Fibroblast of villous mesenchyme (primary cell): ENCODE measurements at places on chromosomes 6 and 20. TPM values are rescaled to one million over a fixed set of nuclear protein-coding genes. Genes with fewer than 3 reads are reported as not detected.

DNA sequence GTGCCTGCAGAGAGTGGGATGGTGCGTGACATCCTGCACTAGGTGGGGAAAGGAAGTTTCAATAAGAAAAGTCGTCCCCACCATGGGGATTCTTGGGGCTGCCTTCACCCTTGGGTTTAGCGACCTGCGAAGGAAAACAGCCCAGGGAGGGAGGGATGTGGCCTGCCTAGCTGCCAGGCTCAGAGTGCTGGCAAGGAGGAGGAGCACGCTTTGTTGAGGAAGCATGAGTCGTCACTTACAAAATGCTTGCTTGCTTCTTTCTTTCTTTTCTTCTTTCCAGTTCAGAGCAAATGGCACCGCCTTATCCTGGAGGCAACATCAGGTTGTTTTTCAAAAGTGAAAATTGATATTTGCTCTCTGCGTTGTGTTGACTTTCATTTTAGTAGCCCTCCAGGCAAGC is 123.2 kb downstream of the TFAP2C start:
- no peak for DNase-seq

DNA sequence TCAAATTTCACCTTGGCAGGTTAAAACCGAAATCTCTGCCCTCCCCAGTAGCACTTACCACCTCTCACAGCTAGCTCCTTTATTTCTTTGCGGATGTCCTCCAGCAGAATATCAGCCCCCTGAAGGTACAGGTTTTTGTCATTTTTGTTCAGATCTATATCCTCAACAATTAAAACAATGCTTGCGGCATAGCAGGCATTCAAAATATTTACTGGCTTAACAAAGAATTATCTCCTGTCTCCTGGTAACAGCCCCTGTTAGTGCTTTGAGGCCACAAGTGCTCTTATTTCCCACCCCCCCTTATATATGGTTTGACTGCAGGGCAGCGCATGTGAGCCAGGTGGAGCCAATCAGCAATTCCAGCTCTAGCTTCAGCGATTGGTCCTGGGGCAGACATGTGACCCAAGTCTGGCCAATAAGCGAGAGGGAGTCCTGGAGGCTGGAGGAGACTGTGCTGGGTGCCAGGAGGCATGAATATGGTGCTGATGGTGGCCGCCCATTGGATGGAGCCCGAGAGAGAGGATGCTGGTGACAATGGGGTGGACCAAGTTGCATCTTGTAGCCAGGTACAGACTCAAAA is 21.0 kb downstream of the SULF2 start:
- DNase-seq = no peak

DNA sequence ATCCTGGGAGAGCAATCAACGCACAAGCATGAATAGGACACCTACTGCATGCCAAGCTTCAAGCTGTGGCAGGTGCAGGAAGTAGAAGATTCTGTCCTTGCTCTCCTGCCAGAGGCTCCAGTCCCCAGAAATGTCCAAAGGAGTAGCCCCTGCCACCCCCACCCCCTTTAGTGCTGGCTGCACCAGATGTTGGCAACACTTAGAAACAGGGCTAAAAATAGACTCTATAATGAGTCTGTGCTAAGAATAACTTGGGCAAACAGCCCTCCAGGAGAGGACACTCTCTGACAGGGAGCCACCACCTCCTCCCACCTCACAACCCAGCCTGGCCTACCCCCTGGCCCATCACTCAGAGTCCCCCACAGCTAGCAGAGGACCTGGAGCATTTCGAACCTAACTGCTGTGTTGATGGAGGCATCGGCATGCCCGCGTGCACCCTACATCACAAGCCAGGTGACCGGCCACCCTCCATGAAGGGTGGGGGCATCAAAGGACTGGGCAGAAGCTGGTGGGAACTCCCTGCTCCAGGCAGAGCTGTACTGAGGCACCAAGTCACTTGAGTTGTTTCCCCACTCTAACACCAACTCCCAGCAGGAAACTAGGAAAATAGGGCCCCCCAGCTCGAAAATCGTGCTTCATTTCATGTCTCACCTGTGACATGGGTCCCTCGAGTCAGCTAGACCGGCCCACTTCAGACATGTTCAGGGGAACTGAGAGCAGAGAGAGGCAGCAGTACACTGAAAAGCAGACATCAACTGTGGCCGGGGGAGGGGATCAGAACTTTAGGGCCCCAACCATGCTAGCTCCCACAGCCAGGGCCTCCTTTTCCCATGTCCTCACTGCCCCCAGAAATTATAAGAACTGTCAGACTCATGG is 18.7 kb downstream of the TFEB start:
- no peak for DNase-seq

- DNase-seq = no peak
These were observed 4.2 kb downstream of the SCML4 start for GRCh38 chr6:107819964-107820337.

DNA sequence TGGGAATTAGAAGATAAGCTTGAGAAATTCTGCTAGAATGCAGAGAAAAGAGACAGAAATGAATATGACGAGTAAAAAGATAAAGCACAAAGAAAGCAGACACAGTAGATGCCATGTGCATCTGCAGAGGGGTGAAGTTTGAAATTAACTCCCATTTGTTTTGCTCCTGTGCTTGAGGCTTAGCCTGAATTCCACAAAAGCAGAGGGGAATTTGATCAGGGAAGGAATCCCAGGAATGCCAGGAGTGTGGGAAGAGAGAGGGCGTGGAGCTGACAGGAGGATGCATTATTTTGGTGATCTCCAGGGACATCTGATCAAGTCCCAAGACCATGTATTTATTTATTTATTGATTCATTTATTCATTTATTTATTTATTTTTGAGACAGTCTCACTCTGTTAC is 55.6 kb downstream of the SLC22A1 start:
- DNase-seq = no peak

- no peak for DNase-seq
These were observed 106.7 kb upstream of the CENPW start for GRCh38 chr6:126233192-126233591.

- DNase-seq = peak; percentile 51
These were observed 13.6 kb downstream of the BAK1 start for GRCh38 chr6:33566182-33567084.

GRCh38 chr6:13413466-13413862 is 73.9 kb downstream of the GFOD1 start:
- DNase-seq = peak; percentile 77

- no peak for DNase-seq
These were observed 27.8 kb downstream of the RGS17 start for GRCh38 chr6:153103319-153103655.

- DNase-seq = peak; percentile 43
These were observed 7.2 kb downstream of the PYGB start for GRCh38 chr20:25254986-25255680.

DNA sequence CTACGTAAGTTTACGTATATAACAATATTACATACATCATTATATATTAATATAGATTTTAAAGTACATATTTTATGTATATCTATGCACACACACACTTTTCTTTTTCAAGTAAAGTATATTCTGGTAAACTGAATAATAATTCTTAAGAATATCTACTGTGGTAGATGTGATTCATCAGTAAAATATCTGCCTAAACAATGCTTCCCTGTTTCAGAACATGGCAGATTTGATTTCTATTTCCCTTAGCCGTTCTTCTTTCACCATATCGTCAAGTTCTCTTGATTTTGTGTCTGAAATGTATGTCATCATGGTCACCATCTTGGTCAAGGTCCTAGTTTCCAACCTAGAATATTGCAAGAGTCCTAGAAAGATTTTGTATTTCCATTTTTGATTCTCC is 195.6 kb downstream of the HDGFL1 start:
- no peak for DNase-seq

DNA sequence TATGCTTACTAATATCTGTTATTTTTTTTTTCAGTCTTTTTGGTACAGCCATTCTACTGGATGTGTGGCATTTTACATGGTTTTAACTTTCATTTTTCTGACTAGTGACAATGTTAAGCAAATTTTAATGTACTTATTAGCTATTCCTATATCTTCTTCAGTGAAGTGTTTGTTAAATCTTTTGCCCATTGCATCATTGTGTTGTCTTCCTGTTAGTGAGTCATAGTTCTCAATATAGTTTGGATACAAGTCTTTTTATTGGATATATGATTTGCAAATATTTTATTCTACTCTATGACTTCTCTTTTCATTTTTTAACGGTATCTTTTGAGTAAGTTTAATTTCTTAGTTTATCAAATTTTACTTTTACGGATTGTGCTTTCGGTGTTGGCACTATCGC is 519.4 kb downstream of the CDKAL1 start:
- peak; percentile 42 for DNase-seq

GRCh38 chr20:63745961-63746731 is 6.6 kb downstream of the SLC2A4RG start:
- no peak for DNase-seq

DNA sequence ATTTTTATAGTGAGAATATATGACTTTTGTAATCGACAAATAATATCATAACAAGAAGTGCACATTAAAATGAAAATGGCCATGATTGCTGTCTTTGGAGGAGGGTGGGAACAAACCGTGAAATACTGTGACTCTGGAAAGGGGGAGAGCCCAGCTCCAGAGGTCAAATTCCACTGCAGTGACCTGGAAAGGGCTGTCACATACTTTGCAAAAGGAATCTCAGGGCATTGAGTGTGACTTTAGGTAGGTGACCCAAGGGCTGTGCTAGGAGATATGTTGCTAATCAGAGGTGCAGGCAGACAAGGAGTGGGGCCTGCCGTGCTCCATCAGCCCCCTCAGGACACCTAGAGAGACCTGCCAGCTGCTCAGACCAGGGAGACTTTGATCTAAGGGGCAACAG is 28.1 kb upstream of the BMP7 start:
- no peak for DNase-seq

GRCh38 chr20:58853976-58854637 is 1.6 kb downstream of the GNAS start:
- DNase-seq = no peak

GRCh38 chr20:37911838-37912281 is 8.9 kb downstream of the VSTM2L start:
- DNase-seq = peak; percentile 49

GRCh38 chr20:60060593-60060992 is 102.4 kb downstream of the CDH26 start:
- DNase-seq = no peak

- DNase-seq = peak; percentile 1
These were observed 174.2 kb upstream of the HDAC2 start for GRCh38 chr6:114144887-114145851.

- peak; percentile 72 for DNase-seq
These were observed 190.4 kb downstream of the OGFRL1 start for GRCh38 chr6:71478834-71479541.

- DNase-seq = no peak
These were observed 61.4 kb upstream of the AKAP12 start for GRCh38 chr6:151178373-151178772.

DNA sequence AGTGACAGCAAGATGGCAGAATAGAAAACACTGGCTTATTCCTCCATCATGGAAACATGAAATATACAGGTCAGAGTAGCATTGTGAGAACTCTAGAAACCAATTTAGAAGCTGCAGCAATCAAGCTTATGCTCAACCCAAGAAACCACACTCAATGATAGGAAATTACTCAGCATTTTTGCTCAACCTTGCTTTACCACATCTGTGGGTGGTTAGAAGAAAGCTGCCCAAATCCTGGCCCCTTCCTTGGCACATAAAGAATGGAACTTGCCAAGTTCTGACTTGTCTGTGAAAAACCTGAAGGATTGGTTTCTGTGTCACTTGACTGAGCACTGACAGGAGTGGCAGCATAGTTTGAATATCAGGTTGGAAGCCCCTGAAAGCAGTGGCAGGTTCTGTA is 108.0 kb upstream of the MOCS1 start:
- no peak for DNase-seq

- DNase-seq = no peak
These were observed 47.4 kb downstream of the HLA-DPB1 start for GRCh38 chr6:33123181-33123580.

GRCh38 chr6:118768904-118769325 is 117.5 kb upstream of the CEP85L start:
- DNase-seq = no peak

- no peak for DNase-seq
These were observed 100.9 kb upstream of the FOXP4 start for GRCh38 chr6:41445261-41445660.

GRCh38 chr6:114650891-114651290 is 308.1 kb upstream of the HS3ST5 start:
- no peak for DNase-seq

DNA sequence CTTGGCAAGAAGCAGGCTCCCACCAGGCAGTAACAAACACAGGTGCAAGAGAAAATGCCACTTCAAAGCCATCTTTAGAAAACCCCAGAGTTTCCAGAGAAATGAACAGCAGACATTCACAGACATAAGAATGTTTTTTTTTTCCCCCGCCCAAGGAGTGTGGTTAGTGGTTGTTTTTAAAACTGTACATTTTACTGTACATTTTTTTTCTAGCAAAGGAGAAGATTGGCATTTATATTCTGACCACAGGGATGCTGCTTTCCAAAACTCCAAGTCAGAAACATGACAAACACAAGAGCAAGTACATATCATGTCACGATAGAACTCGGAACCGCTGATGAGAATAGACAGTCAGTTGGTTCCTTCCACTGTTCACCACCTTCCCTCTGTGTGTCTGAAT is 197.9 kb downstream of the LRFN2 start:
- DNase-seq = no peak

DNA sequence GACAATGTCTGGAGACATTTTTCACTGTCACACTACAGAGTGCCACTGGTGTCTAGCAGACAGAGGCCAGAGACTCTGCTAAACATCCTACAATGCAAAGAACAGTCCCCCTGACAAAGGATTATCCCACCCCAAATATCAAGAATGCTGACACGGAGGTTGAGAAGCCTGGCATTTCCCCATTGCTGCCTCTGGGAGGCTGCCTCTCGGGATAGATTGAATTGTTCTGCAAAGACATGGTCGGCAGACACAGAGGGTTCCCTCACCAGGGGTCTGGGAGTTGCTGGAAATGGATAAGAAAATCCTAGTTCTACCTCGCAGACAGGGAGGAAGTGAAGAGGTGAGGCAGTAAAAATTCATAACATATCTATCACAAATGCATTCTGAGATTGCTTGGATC is 166.4 kb upstream of the AGPAT4 start:
- no peak for DNase-seq

- DNase-seq = peak; percentile 61
These were observed 14.2 kb downstream of the PAX1 start for GRCh38 chr20:21719592-21720214.

Gene GABRR1
- not detected in 2 replicates for total RNA-seq

Gene HRH3
- not detected in 2 replicates for total RNA-seq

Gene ULBP3
- total RNA-seq = 14.2 and 17.3 TPM in 2 replicates

Gene SALL4
- total RNA-seq = 0.43 and 0.97 TPM in 2 replicates

Gene EEF1A2
- under 0.01 and 0.43 TPM in 2 replicates for total RNA-seq

Gene COL12A1
- 1,107 and 1,335 TPM in 2 replicates for total RNA-seq
